ENCODE measurements at places on chromosomes 1 and 21.

DNA sequence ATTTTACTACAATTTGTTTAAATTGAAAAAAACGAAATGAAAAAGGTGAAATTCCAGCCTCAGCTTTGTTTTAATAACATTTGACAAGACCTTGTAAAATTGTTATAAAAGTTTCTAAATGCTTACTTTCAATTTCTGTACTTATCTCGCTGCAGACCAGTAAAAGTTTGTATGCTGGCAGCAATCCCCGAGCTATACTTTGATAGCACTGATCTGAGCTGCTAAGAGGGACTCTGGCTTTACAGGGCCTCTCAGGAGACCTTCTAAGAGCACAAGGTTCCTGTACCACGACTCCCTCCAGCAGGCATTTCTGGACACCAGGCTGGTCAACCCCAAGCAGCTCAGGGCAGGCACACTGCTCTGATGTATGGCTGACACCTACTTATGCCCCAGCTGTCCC, 13.1 kb downstream of the STMN1 start:
- DNase-seq: no peak

DNA sequence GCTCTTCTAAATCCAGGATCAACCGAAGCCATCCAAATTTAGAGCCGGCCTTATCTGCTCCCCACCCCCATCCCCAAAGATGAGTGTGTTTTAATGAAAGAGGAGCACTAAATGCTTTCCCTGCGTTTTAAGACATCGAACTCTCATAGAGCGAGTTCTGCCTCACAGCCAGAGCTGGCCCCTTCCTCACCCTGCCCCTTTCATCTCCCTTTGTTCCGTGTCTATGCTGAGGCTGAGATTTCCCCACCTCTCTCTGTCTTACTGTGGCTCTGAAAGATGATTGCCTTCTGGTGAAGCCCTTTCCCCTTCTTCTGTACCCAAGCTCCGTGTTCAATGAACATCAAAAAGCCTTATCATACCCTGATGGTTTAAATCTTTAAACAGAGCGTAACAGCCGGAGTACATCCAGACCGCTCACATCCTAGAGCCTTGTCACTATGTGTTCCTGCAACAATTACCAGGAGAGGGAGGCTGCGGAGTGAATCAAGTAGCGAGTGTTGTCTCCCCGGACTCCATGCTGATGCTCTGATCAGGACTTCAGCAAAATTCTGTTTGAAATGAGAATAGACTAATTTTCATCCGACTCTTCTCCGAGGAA, 110.1 kb downstream of the ZNF326 start:
- DNase-seq: no peak

DNA sequence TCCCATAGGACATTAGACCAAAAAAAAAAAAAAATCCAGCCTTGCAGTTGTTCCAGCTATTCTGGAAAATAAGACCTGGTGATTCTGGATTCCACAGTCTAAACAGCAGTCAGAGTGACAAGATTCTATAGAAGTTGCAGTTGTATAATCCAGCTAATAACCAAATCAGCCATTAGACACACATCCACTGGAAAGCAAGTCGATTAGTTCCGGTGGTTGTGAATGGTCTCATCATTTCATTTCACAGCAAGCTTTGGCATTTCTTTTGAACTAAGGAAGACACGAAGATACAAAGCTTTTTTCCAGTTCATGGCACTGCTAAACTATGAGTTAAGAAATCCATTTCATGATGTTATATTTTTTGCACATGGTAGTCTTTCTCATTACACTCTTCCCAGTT, 54.4 kb upstream of the FAM89A start:
- no peak for DNase-seq

DNA sequence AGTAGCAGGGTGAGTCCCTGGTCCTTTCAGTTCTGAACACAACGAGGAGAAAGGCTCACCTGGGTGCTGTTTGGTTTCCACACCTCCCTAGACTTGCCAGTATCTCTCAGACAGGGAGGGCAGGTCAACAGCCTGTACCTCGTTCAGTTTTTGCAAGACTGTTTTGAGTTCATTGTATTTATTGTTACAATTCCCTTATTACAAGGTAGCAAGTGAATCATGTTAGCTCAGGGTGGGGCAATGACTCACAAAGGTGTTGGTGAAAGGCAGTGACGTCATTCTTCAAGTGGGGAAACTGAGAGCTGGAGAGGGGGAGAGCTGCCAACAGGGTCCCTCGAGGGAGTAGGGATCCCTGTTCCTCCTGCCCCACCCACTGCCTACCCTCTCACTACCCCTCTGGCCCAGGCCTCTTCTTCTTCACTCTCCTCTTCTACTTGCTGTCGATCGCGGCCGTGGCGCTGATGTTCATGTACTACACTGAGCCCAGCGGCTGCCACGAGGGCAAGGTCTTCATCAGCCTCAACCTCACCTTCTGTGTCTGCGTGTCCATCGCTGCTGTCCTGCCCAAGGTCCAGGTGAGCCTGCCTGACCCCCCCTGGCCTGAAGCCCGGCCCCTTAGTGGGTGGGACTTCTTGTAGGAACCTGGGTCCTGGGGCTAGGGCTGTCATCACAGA, 13.4 kb downstream of the SERINC2 start:
- DNase-seq: no peak

DNA sequence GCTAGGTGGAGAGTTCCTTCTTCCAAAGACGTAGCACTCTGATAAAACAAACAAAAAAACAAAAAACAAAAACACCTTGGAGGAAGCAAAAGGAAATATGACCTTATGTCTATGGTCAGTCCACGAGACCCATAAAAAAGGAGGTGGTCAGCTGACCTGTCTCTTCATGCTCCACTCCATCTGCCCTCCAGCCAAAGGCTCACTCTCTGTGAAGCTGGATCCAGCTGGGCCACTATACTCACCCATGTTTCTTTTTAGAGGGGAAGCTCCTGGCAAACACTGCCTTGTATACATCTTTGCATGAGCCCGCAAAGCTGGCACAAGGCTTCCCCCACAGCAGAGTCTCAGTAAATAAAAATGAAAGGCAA, 126.1 kb upstream of the CACHD1 start:
- DNase-seq: no peak

- DNase-seq: no peak
Observed at GRCh38 chr1:8666389-8667167, 150.9 kb downstream of the RERE start.

DNA sequence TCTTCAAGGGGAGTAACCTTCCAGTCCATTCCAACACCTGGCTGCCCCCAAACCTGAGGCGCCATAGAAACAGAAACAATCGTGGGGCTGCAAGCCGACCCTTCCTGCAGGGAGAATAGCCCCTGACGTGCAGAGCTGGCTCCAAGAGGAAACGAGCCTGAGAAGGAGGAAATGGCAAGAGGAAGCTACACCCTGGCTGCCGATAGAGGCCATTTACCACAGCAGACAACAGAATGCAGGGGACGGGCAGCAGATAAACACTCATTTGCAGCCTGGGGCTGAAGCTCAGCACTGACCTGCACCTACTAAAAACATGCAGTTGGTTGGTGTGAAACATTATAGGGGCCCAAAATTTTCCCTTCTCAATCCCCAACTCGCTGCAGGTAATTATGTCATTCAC, 8.7 kb upstream of the TDRD10 start:
- DNase-seq: no peak

GRCh38 chr1:200530623-200531261, 89.8 kb downstream of the KIF14 start:
- DNase-seq: no peak

- no peak for DNase-seq
Observed at GRCh38 chr1:203968761-203969160, 104.2 kb upstream of the SOX13 start.

GRCh38 chr1:231918239-231919015, 291.8 kb downstream of the DISC1 start:
- no peak for DNase-seq

DNA sequence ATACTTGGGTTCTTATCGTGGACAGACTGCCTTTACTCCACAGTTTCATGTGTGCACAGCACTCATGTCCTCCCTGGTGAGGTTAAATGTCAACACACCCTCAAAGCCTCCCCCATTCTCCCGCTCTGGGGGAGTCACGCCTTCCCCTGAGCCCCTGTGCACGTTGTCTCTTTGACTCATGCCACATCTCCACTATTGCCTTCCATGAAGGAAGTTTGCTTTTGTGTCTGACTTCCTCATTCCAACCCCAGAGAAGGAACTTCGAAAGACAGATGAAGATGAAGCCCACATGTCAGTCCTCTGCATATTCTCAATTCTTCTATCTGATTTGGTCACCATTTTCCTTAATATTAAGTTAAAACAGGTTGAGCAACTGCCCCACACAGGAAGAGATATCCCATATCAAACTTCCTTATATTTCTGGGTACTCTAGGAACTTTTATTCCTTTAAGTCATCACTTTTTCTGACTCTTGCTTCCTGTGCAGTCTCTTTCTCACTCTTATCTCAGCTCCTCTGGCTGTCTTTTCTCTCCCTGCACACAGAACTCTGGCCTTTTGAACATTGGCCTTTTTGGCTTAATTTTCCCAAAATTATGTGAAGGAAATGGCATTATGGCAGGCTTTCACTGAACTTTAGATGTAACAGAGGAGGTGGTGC, 41.5 kb downstream of the C4BPA start:
- no peak for DNase-seq

DNA sequence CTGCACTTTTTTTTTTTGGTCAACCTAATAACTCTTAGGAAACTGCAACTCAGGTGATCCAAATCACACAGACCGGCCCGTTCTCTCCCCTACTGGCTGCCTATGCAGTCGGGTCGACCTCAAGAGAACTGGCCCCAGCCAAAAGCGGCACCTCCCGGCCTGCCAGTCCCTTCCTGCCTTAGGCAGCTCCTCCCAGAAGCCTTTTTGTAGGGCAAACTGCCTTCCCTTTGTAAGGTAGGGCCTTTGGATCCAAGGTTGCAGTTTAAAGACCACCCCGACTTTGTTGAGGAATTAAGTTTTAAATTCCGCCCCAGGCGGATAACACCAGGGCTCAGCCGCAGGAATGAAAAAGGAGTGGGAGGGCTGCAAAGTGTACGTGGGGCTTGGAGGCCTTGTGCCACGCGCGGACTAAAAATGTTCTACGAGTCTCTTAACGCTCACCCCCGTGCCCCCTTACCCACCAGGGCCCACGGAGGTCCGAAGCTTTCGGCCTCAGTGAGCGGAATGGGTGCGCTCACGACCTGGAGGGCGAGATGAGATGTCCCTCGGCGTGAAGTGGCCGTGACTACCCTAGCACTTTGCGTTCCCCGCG, 642 bp upstream of the ST3GAL3 start:
- peak; percentile 53 for DNase-seq

DNA sequence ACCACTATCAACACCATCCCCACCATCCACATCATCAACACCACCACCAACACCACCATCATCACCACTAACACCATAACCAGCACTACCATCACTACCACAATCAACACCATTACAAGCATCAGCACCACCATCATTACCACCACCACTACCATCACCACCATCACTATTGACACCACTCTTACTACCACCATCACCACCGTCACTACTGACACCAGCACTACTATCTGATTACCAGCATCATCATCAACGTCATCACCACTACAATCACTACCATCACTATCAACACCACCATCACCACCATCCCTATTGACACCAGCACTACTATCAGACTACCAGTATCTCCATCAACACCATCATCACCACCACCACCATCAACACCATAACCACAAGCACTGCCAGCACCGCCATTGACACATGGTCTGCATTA, 106.1 kb upstream of the RUNX3 start:
- no peak for DNase-seq

- DNase-seq: peak; percentile 91
Observed at GRCh38 chr1:150165622-150166612, 16.2 kb downstream of the PLEKHO1 start.

- no peak for DNase-seq
Observed at GRCh38 chr1:156959925-156960324, 39.5 kb downstream of the LRRC71 start.

DNA sequence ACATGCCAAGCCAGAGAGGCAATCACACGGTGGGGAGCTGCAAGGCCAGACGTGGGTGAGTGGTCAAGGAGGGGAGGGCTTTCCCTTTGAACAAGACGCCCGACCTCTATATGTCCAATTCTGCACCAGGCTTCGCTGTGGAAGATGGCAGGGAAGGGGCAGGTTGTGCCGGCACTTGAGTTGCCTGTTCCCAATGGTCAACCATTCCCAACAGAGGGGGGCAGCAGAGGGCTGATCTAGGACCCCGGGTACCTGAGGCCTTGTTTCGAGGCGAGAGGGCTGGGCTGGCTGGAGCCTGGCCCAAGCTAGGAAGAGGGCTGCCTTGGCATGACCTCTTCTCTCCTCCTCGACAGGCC, 64.9 kb downstream of the TMEM53 start:
- DNase-seq: peak; percentile 85

DNA sequence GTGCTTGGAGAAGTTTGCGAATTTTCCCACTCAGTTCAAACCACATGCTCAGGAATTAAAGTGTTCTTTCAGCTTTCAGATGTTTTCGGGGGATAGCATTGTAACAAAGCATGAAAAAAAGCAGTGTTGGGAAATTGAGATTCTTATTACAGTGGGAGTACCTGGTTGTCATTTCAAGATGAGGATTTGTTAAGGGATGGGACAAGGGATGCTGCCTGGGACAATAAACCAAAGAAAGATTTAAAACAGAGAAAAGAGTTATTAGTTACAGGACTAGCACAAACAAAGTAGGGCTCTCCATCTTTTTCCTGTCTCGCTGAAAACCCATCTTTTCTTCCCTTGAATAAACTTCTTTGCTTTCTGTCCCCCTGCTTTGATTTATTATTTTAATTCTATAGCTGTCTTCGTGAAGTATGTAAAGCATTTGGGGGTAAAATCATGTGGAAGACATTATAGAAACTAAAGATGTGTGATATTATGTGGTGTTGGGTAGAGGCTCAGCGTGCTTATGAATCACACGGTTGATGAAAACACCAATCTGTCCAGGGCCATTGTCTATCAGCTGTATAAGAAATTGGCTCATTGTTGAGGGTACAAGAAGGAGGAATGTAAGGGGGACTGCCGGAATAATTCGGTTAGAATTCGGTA, 277.6 kb downstream of the KIF26B start:
- no peak for DNase-seq

- no peak for DNase-seq
Observed at GRCh38 chr1:156356262-156356874, 12.6 kb upstream of the RHBG start.

Data from NCI-H82 (cell line).